ENCODE measurements at places on chromosomes 4 and X. TPM values are rescaled to one million over a fixed set of nuclear protein-coding genes. Genes with fewer than 3 reads are reported as not detected.
A peak's percentile ranks its signal among the peaks of the same experiment; 100 is the strongest.

DNA sequence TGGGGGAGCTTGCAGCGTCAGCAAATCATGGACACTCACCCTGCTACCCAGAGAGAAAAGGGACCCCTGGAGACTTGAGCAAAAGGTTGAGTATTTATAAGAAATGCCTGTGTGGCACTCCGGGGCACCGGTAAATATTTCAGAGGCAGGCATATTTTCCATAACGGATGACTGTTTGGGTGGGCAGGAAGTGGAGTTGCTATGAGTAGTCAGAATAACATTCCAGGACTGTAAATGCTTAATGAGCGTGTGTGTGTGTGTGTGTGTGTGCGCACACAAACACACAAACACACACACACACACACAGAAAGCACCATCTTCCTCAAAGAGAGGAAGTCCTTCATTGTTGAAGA lies 74.6 kb downstream of the MXRA5 start:
- H3K27me3 ChIP-seq = no peaks in the 10 kb centered on the region
- peak overlapping the region; percentile 33 for H3K27ac ChIP-seq
- H3K4me1 ChIP-seq = no peaks in the 10 kb centered on the region
- no peaks in the 10 kb centered on the region for H3K36me3 ChIP-seq
- no peak for DNase-seq
- peak overlapping the region; percentile 17 for H3K4me3 ChIP-seq

DNA sequence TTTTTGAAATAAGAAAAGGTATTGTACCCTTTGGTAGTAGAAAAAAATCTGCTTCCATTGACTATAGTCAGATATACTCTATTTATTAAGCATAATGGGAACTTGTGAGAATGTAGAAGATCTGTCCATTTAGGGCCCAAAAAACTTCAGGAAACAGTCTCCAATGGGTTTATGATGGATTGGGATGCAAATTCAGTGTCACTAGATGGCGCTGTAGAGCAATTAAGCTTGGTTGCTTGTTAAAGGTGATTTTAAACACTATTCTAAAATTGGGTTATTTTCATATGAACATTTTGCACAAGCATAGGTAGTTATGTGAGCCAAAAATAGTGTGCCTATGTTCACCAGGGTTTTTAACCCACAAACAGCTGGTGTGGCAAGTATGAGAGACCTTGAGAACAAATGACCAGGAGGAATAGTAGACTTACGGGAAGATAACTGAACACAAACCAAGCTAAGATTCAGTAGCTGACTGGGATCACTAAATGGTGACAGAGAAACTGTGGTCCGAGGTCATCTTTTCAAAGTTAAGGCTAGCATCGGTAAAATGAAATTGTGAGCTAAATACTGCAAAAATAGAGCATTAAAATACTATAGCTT lies 80.3 kb upstream of the LSM6 start:
- no peak for DNase-seq
- no peak overlapping the region for H3K4me3 ChIP-seq
- H3K36me3 ChIP-seq = no peaks in the 10 kb centered on the region
- H3K27me3 ChIP-seq = no peaks in the 10 kb centered on the region
- no peak overlapping the region for H3K27ac ChIP-seq

GRCh38 chrX:117808426-117808825 lies 308.2 kb downstream of the KLHL13 start:
- H3K36me3 ChIP-seq = no peaks in the 10 kb centered on the region
- H3K27ac ChIP-seq = no peak overlapping the region
- H3K4me3 ChIP-seq = no peak overlapping the region

DNA sequence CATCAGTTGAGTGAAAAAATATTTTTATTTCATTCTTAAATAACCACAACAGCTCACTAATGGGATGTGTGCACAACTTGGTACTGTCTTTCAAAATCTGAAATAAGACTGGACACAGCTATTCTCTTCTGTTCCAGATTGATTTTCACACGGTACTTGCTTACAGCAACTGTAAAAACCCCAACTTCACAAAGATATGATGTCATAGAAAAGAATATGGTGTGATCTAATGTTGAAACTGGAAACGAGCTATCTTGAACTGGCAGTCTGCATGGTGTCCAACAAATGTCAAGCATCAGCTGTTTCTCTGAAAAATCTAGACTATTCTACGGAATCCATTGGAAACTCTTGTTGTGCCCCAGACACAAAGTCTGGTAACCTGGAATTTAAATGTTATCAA lies 14.7 kb downstream of the HELQ start:
- peaks cover 80% of the 10 kb centered on the region for H3K36me3 ChIP-seq
- no peak for DNase-seq
- no peaks in the 10 kb centered on the region for H3K4me1 ChIP-seq
- H3K4me3 ChIP-seq = no peak overlapping the region

DNA sequence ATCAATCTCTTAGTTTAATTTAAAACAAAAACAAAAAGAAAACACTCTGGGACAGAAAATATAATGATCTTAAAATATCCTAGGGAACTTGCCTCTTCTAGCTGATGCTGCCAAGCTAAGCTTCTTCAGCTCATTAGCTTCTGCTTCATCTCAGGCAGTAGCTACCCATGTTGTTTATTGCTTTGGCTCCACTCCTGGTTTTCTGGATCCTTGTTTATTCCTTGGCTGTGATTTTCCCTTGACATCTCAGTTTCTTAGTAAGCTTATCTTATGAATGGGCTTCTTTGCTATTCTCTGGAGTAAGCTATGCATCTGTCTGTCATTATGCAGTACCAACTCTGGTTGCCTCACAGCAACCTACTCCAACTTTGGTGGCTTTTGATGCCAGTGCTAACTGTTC lies 5.1 kb upstream of the MTHFD2L start:
- DNase-seq = no peak
- peaks cover 7% of the 10 kb centered on the region for H3K27me3 ChIP-seq
- no peak overlapping the region for H3K27ac ChIP-seq

GRCh38 chr4:25552580-25553271 lies 102.9 kb upstream of the SLC34A2 start:
- no peak overlapping the region for H3K27ac ChIP-seq
- H3K27me3 ChIP-seq = peaks cover 24% of the 10 kb centered on the region
- no peaks in the 10 kb centered on the region for H3K36me3 ChIP-seq
- H3K4me3 ChIP-seq = no peak overlapping the region

DNA sequence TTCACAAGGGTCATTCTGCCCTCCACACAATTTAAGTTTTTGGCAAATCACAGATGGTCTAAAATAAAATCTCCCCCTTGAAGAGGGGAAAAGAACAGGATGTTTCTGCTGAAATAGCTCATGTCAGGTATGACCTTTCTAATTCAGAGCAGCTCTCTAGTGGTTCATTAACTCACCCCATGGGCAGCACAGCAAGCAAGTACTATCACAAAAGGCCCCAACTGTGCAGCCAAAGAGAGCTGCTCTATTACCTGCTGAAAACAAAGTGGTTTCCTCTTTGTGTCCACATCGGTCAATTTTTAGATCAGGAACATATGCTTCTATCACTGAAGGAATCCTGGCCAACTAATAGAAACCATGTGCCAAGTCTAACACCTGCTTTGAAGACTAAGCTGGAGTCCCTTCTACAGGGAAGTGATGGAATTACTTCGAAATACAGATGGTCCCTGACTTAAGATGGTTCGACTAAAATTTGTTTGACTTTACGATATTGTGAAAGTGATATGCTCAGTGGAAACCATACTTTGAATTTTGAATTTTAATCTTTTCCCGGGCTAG lies 164.3 kb downstream of the ENOX2 start:
- no peaks in the 10 kb centered on the region for H3K4me1 ChIP-seq
- H3K36me3 ChIP-seq = no peaks in the 10 kb centered on the region
- no peak for DNase-seq

- peak overlapping the region; percentile 60 for H3K27ac ChIP-seq
- peaks cover 3% of the 10 kb centered on the region for H3K36me3 ChIP-seq
- no peak overlapping the region for H3K4me3 ChIP-seq
These were observed 128.2 kb downstream of the C4orf51 start for GRCh38 chr4:145808021-145808650.

DNA sequence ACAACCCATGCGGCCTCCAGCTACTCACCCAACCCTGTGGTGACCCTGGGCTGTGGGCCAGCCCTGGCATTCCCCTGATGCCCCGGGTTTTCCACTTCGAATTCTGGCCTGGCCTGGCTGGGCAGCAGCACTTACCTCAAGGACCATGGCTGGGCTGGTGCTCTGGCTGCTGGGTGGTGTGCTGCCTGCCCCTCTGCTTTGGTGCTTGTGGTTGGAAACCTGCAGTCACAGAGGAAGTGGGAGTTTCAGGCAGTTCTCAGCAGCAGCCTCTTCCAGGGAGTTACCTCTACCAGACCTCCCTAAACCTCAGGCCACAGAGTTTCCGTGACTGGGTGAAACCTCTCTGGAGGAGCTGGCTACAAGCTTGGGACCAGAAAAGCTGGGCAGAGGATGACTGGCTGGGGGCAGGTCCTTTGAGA lies at the start of gene CXCR3:
TSS of gene CXCR3 (minus strand) at position 209 of the 419 bp plus-strand sequence. CDS start at position 147, 62 bp downstream.
- H3K27me3 ChIP-seq = no peaks in the 10 kb centered on the region
- peaks cover 4% of the 10 kb centered on the region for H3K36me3 ChIP-seq
- H3K27ac ChIP-seq = no peak within 1 kb of the TSS
- peak; percentile 37 for DNase-seq
- no peak within 1 kb of the TSS for H3K4me3 ChIP-seq

DNA sequence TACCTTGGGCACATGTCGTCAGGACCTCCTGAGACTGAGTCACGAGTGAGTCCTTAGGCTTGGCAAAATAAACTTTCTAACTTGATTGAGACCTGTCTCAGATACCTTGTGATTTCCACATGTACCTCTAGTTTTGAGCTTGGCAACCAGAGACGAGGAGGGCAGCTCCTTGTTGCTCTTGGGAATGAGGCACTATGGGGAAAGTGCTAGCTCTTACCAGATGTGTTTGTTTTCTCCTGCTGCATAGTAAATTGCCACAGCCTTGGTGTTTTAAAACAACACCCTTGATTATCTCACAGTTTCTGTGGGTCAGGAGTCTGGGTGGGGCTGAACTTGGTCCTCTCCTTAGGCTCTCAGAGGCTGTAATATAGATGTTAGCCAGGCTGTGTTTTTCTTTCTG lies 59.1 kb upstream of the MAML3 start:
- no peaks in the 10 kb centered on the region for H3K4me1 ChIP-seq
- no peaks in the 10 kb centered on the region for H3K36me3 ChIP-seq
- DNase-seq = no peak
- no peak overlapping the region for H3K4me3 ChIP-seq

DNA sequence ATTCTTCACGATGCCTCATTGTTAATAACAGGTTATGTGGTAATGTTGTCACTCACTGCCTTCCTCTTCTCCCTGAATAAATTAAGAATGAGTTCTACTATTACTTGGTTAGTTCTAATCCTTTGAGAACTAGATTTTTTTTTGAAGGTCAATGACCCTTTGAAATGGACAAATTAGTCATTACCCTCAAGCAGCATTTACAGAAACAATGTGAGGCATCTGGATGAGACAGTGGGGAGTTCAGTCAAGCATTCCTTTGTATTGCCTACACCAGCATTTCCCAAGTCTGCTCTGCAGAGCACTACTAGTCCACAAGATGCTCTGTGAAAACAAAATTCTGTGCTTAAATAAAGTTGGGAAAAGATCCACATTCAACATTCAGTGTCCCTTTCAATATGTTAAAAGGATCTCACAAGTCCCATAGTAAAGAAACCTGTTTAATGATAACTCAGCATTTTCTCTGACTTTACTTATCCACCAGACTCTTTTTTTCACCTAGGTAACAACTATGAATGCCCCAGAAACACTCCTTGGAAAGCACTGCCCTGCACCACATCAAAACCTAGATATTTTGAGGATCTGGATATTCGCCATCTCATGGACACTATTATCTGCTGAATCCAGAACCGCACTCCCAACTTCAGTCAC lies 60.6 kb downstream of the CHRDL1 start:
- no peaks in the 10 kb centered on the region for H3K36me3 ChIP-seq
- H3K4me3 ChIP-seq = no peak overlapping the region
- no peak for DNase-seq
- H3K27me3 ChIP-seq = no peaks in the 10 kb centered on the region
- no peak overlapping the region for H3K27ac ChIP-seq

DNA sequence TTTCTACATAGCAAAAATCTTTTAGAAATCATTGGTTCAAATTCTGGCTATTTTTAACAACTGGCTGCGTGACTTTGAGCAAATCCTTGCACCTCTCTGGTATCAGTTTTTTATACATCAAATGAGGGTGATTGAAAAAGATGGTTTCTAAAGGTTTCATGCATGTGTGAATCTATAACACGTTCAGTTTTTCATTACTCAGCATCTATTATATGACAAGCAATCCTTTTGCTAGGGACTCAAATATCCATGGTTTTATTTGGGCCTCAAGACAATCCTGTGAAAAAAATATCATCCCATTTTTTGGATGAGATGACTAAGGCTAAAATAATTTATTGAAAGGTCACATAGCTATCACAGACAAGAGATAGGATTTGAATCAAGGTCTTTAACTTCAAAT lies 884 bp downstream of the HEPH start:
- no peak overlapping the region for H3K27ac ChIP-seq
- no peaks in the 10 kb centered on the region for H3K36me3 ChIP-seq
- H3K4me1 ChIP-seq = no peaks in the 10 kb centered on the region
- DNase-seq = no peak
- H3K4me3 ChIP-seq = peak overlapping the region; percentile 54
- H3K27me3 ChIP-seq = no peaks in the 10 kb centered on the region

GRCh38 chrX:114127411-114128025 lies 456.4 kb upstream of the HTR2C start:
- no peaks in the 10 kb centered on the region for H3K36me3 ChIP-seq
- DNase-seq = no peak
- no peak overlapping the region for H3K27ac ChIP-seq
- H3K27me3 ChIP-seq = no peaks in the 10 kb centered on the region

DNA sequence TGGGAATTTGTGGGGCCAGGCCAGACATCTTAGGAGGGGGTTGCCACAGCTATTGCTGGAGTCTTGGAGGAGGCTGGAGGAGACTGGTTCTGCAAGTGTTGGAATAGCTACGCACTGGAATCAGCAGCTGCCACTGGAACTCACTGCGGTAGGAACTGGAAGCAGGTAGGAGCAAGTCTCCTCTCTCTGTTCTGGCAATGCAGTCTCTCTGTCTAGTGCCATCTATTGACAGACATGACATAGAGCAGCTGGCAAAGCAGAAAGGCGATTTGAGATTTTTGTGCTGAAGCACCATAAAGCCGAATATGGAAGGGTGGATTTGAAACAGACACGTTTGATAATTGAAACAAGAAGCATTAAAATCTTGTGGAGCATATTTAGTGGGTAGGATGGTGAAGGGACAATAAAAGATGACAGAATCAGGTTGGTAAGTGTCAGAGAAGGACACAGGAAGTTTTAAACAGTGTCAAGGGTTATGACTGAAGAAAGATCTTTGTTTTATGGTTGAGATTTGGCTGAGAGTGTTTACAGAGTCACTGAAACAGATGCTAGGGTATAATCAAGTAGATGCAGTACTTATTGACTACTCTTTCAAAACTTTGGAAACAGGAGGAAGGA lies 23.5 kb upstream of the SYNPO2 start:
- peaks cover 18% of the 10 kb centered on the region for H3K4me1 ChIP-seq
- no peak overlapping the region for H3K4me3 ChIP-seq
- H3K27ac ChIP-seq = no peak overlapping the region

HSFX3 gene
- 0.25 TPM for total RNA-seq

HS3ST1 gene
- 2.4 TPM for total RNA-seq

AMER1 gene
- 5.6 TPM for total RNA-seq

IL21 gene
- not detected for total RNA-seq

ZNF732 gene
- total RNA-seq = not detected

ARHGAP36 gene
- not detected for total RNA-seq

GDI1 gene
- 79.3 TPM for total RNA-seq

MCUB gene
- total RNA-seq = 3.3 TPM

ERAS gene
- not detected for total RNA-seq

PLXNB3 gene
- total RNA-seq = 2.9 TPM

Measured in left ventricle myocardium inferior (tissue), 1 donor.